ENCODE measurements at places on chromosomes 7 and 10.
A peak's percentile ranks its signal among the peaks of the same experiment; 100 is the strongest.

- DNase-seq, result no peak
Observed at GRCh38 chr7:95609277-95609971, 13.1 kb upstream of the PDK4 start.

- DNase-seq, result peak; percentile 4
Observed at GRCh38 chr10:19930936-19931893, 115.0 kb downstream of the PLXDC2 start.

DNA sequence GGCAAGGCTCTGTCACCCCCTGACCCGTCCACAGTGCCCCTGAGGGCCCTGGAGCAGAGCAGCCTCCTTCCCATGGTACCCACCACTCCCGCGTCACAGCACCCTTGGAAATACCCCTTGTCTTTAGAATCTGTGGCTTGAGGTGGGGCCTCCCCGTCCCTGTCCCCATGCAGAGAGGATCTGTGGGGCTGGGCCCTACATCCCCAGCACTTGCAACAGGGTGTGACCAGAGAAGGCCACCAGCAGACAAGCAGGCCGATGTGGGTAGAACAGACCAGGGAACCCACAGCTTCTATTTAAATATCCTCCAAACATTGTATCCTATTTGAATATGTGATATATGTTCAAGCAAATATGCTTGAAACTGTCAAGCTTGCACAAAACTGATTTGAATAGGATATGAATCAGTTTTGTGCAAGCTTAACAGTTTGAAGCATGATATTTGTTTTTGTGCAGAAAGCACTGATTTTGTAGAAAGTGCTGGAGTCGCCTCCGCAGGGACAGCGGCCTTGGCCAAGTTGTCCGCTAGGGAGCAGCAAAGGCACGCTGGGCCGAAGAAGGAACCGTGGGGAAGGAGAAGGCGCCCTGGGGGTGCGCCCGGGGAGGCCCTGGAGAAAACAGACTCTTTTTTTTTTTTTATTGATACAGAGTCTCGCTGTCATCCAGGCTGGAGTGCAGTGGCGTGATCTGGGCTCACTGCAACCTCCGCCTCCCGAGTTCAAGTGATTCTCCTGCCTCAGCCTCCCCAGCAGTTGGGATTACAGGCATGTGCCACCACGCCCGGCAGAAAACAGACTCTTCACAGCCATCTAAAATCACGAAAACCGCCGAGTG, 2.2 kb downstream of the CFAP46 start:
- peak; percentile 81 for DNase-seq

- DNase-seq, result no peak
Observed at GRCh38 chr7:274266-274665, 15.7 kb upstream of the FOXL3 start.

DNA sequence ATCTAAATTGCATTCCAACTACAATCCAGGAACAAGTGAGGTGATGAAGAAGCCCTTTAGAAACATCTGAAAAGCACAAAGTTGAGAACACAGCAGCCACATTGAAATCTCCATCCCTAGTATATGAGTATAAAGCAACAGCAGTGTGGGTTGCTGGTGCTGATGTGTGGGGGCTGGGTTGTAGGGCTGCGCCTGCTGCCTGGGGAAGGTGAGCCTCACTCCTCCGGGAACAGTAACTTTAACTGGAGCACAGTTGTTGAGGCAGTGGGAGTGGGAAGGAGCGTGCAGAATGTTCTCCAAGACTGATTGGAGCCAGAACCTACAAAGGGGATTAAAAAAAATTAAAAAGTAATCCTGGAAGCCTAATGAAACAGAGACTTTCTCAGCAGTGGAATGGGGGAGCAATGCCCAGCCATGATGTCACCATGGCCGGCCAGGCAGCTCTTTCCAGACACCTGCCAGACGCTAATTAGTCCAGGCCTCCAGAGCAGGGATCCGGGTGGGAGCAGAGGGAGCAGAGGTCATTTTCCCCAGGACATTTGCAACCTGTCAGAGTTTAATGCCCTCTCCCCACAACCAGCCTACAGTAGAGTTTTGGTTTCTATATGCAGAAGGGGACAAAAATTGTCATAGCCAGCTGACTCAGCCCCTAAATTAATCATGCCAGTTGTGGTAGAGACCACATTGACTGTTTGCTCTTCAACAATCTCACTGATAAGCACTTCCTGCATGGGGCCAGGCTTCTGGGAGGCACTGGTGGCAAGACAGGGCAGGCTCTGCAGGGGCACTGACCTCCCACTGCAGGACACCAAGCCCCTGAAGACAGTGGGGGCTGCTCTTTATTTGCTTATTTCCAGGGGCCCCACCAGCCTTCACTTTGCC, 133.0 kb upstream of the ZNF32 start:
- DNase-seq, result no peak

DNA sequence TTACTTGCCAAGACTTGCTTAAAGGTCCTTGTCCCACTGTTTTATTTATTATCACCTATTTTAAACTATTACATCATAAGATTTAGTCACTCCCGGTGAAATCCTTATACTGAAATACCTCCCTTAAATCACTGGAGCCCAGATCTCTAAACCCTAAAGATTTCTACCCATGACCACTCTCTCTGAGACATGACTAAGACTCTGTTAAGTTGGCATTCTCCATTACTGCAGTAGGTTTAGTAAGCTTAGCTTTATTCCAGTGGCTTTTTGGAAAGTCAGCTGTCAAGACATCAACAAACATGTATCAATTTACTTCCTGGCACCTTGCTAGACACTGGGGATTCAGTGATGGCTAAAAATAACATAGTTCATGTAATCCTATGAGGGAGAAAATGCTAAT, 874.2 kb downstream of the KCNMA1 start:
- no peak for DNase-seq

GRCh38 chr7:113770146-113770738, 148.6 kb downstream of the PPP1R3A start:
- DNase-seq, result no peak

GRCh38 chr7:55250313-55250712, 114.8 kb upstream of the LANCL2 start:
- no peak for DNase-seq

DNA sequence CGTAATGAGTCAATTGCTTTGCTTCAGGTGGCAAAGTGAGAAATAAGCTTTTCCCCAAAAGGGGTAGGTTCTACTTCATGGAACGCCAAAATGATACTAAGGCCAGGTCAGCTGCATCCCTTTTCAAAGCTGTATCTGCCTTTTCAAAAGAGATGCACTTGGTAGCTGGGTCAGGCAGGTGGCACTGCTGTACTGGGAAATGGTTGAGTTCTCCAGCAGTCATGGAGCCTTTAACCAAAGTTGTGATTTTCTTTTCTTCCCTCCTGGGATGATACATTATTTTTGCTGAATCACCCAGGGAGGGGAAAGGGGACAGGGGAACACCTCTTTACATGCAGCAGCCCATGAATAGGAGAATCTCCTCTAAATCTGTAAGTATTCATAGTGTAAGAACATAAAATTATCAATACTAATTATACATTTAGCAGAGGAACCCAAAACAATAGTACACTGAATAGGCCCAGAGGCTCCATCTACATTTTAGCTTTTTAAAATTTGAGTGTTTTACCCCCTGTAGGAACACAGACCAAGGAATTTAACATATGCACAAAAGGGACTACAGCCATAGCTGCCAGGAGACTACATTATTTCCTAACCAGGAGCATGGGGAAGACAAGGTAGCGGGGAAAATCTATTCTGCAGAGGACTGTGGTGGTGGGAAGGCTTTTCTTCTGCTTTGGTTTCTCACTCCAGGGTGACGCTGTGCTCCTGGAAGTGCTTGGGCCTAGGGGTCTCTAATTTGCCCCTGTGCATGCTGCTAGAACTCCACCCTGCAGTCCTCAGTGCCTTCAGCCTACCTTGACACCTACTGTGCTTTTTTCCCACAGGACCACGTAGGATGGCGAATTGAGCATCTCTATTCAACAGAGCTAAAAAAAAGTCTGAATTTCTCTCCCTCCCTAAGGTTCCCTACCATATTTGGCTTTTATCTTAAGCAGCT, 6.4 kb upstream of the GPR22 start:
- peak; percentile 23 for DNase-seq

DNA sequence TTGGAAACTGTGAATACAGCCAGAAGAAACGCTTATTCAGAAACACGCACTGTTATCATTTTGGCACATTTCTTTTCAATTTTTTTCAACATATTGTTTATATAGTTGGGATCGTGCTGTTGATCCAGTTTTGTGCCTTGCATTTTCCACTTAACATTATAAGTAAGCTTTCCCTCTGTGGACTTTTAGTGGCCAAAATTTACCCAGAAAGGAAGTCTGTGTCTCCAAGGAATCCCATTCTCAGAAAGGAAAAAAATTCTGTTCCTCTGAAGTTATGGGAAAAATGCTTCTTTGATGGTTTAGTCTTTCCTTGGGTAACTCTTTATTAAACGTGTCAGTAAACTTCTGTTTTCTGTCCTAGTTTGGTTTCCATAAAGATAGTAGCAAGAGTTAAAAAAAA, 280.0 kb downstream of the REEP3 start:
- no peak for DNase-seq

- DNase-seq, result no peak
Observed at GRCh38 chr10:115772606-115773005, 500.4 kb downstream of the GFRA1 start.

- DNase-seq, result no peak
Observed at GRCh38 chr7:135943134-135943879, 33.9 kb downstream of the MTPN start.

- no peak for DNase-seq
Observed at GRCh38 chr7:112084520-112084971, 121.7 kb downstream of the DOCK4 start.

- DNase-seq, result no peak
Observed at GRCh38 chr10:13593535-13593934, 6.8 kb downstream of the PRPF18 start.

- DNase-seq, result no peak
Observed at GRCh38 chr10:102327002-102327401, 68.5 kb upstream of the NFKB2 start.

DNA sequence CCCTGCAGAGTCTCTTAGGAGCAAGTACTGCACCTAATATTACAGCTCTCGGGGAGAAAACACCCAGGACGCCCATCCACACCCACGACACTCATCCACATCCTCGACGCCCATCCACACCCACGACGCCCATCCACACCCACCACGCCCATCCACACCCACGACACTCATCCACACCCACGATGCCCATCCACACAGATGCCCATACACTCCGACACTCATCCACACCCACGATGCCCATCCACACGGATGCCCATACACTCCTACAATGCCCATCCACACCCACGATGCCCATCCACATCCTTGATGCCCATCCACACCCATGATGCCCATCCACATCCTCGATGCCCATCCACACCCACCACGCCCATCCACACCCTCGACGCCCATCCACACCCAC, 503.1 kb downstream of the PTPRN2 start:
- no peak for DNase-seq

GRCh38 chr10:66717231-66717981, 208.4 kb upstream of the LRRTM3 start:
- DNase-seq, result no peak

DNA sequence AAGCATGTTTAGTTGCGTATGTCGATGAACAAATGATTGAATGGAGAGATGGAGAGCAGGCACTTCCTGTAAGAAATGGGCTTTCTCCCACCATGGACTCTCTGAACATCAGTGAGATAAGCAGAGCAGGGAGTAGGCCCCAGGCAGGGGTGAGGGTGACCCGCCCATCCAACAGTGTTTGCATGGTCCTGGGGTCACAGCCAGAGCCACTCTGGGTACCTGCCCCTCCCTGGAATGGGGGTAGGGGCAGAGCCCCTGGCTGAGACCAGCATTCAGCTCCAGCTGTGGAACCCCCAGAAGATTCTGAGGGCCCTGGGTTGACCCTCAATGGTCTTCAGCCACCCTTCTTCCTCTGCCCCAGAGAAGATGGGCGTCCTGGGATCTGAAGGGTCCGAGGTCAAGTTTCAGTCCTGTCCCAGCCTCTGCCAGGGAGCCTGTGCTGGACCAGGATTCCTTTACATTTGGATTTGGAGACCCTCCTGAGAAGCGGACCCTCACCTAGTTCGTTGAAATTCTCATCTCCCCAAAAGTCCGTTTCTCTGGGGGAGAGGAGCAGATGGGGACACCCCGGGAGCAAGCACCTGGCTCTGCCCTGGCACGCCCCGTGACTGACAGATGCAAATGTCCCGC, 2.4 kb upstream of the FGF8 start:
- DNase-seq, result no peak

DNA sequence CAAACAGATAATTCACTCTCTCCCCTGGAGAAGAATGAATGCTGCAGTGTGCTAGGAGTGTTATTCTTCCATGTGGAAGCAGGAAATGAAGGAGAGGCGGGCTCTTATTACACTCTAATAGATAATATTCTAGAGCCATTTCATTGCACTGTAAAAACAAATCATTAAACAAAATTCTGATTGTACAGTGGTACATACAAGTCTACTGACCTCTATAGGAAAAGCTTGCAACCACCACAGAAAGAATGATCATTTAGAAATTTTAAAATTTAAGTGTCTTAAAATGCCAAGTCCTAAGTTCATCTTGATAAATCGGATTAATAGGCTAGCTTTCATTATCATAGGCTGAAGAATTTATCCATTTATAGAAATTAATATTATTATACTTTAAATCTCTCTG, 960.3 kb upstream of the LRRN3 start:
- DNase-seq, result no peak

DNA sequence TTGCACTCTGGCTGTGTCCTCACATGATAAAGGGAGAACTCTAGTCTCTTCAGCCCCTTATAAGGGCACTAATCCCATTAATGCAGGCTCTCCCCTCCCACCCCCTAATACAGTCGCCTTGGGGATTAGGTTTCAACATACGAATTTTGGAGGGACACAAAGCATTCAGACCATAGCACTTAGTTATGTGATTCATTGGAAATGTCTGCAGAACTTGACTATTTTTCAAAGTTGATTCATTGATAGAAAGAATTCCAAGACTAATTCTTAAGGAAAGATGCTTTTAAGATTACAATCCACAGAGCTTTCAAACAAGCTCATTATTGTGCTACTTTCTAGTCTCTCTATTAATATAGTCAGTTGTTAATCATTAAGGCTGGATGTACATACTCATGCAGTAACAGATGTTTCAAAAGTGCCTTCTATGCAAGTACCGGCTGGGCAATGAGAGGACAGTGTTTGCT, 85.3 kb upstream of the RPA3 start:
- no peak for DNase-seq

GRCh38 chr7:139853506-139854123, 24.6 kb downstream of the TBXAS1 start:
- no peak for DNase-seq

DNA sequence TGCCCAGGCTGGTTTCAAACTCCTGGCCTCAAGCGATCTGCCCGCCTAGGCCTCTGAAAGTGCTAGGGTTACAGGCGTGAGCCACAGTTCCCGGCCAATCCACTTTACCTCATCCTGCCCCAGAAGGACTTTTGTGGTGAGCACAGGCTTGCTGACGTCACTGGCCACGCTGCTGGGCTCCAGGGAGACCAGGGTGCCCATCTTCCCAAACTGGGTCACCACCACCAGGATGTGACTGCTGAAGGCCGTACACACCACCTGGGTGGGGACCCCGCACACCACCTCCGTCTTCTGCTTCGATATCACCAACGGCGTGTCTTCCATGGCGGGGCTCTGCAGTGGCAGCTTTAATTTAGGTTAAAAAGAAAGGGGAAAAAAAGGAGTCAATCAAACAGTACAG, 816 bp downstream of the PSMG3 start:
- no peak for DNase-seq

- no peak for DNase-seq
Observed at GRCh38 chr10:126430512-126430911, 42.2 kb upstream of the ADAM12 start.

GRCh38 chr7:27073076-27073475, 22.7 kb downstream of the HOXA1 start:
- no peak for DNase-seq

- peak; percentile 19 for DNase-seq
Observed at GRCh38 chr10:62924344-62924748, 108.2 kb upstream of the EGR2 start.
